ENCODE measurements at places on chromosomes 1 and 21.

DNA sequence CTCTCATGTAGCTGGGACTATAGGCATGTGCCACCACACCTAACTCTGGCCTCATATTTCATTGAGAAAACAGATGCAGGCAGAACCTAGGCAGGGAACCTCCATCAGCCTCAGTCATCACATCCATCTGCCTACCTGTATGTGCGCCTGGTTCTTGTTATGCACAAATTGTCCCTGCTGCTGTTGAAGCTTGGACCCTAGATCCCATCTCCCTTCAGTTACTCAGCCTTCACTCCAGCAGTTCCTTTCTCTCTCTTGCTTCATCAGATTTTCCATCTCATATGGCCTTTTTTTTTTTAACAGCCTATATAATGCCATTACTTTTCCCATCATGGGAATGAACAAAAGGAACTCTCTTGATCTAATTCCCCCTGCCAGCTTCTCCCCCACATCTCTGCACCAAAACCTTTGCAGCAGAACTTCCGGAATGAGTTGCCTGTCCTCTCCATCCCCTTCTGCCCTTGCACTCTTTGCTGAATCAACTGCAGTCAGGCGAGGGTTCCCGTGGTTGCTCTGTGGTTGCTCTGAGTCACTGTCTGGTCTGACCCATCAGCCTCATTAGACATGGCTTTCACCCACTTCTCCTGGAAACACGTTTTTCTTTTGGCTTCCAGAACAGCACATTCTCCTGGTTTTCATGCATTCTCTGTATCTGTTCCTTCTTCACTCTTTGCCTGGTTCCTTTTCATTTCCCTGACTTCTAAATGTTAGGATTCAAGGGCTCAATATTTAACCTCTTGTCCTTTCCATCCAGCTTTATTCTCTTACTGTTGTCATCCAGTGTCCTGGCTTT, 41.5 kb downstream of the UBE4B start:
- DNase-seq = peak; percentile 89

GRCh38 chr1:91572044-91572443, 71.4 kb downstream of the CDC7 start:
- DNase-seq = peak; percentile 71

- peak; percentile 6 for DNase-seq
These were observed 296.6 kb downstream of the OMA1 start for GRCh38 chr1:58249737-58250586.

DNA sequence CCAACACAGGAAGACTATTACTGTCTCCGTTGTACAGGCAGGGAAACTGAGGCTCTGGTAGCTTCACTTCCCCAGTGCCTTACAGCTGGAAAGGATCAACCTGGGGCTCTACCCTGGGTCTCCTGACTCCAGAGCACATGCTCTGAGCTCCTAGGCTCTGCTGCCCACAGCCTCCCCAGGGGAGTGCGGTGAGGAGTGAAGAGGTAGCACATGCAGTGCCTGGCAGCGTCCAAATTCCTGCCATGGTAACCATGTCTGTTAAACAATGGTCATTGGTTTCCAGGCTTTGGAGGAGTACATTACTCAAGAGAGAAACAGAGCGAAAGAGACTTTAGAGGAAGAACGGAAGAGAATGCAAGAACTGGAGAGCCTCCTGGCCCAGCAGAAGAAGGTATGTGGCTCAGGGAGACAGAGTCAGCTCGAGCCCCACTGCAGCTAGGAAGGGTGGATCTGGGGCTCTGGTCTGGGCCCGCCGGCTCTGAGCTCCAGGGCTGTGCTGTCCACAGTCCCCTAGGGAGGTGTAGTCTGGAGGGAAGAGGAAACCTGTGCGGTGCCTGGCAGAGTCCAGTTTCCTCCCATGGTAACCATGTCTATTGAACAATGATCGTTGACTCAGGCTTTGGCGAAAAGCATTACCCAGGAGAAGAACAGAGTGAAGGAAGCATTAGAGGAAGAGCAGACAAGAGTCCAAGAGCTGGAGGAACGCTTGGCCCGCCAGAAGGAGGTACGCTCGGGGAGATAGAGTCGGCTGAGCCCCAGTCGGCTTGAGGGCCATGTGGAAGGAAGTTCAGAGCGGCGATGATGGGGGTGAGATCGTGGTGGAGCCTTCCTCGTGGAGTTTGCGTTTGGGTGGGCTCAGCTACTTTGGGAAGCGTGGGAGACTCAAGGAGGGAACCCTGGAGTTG, 64.6 kb upstream of the EFHD2 start:
- no peak for DNase-seq

DNA sequence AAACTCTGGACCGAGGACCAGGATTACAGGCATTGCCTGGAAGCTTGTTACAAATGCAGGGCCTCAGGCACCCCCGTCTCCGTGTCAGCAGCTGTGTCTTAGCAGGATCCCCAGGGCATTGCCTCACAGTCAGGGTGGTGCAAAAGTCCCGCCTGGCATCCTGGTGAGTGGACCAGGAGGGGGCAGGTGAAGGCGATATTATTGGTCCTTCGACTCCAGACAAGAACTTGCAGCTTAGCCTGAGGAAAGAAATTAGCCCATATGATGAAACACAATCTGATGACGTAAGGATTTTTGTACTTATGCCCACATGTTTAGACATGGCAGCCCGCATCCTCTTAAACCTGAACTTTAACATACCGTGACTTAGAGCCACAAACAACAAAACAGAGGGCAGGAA, 40.8 kb downstream of the RSPH1 start:
- peak; percentile 14 for DNase-seq

DNA sequence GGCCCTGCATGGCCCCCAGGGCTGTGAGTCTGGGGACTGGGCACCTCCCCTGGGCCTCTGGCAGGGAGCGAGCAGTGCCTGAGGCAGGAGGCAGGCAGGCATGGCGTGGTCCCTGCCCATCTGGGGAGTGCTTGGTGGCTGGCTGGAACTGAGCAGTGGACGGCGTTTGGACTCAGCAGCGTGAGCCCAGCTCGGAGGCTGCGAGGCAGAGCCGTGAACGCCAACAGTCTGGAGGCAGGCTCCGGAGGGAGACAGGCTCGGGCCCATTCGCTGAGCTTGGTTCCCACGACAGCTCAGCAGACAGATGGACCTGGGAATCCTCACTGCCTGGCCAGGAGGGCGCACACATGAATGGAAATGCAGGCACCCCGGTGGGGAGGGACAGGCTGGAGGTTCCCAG, 160.7 kb upstream of the POU3F1 start:
- no peak for DNase-seq

GRCh38 chr1:98849969-98850636, 154.6 kb downstream of the PLPPR5 start:
- DNase-seq = no peak

DNA sequence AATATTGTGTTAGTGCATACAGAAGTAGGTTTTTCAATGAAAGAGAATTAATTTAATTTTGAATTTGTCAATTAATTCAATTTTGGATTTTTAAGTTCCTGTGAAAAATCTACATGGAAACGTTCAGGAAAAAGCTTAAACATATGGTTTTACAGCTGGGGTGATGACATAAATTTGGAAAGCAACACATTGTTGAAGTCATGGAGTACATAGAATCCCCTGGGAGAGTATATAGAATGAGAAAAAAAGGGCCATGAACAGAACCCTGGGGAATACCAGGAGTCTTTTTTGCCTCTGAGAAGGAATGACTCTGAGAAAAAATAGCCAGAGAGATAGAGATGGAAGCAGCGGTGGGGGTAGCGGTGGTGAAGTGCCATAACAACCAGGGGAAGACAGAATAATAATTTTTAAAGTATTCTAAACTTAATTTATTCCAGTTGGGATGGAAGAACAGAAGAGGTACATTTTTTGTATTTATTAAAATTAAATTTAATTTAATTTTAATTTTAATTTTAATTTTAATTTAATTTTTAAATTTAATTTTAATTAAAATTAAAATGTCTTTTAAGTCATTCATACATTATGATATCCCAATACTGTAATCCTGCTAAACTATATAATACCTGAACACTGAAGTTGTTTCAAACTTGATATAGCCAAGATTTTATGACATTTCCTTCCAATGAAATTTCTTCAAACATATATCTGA, 48.9 kb downstream of the NME7 start:
- DNase-seq = no peak

- no peak for DNase-seq
These were observed 54.6 kb downstream of the CATSPERE start for GRCh38 chr1:244515680-244516079.

DNA sequence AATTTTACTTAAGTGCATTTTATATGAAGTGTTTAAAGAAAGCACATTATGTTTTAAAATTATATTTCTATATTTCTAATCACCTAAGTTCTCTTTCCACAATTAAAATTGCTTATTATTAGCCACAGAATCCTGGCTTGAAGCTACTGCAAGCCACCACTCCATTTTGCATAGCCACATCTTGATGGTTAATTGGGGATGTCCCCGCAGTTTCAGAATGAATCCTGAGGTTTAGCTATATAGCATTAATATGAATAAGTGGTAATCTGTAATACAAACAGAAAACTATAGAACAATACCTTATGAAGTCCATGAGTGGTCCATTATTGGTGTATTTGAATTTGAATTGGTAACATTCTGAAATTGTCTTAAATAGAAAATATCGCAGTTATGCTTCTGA, 11.6 kb upstream of the GOLPH3L start:
- DNase-seq = no peak

DNA sequence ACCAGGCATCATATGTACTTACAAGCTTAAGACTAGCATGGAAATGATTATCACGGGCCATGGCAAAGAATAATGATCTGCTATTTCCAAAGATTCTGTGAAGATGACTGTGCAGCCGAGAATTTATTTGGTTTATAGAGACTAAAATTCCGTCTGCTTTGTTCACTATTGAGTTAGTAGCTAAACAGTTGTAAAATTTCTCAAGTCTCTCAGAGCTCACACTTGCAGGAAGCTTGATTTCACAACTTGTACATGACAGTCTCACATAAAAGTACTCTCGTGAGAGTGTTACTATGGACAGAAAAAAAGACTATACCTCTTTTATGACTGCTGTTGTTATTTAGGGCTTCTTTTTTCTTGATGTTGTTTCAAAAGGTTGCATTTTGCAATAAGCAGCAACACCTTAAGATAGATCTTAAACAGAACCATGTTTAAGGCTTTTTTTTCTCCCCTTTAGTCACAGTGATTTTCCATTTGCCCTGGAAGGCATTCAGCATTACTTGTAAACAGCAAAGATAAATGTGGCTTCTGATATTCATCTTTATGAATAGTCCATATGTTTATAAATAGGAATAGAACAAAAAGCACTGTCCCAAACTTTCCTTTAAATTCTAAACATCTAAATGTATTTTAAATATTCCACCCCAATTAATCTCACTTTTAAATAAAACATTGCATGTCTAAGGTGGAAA, 24.8 kb downstream of the ST6GALNAC5 start:
- DNase-seq = no peak

GRCh38 chr1:201905234-201905890, 16.7 kb downstream of the SHISA4 start:
- DNase-seq = no peak

GRCh38 chr1:1290238-1290731, 10.0 kb downstream of the SCNN1D start:
- peak; percentile 73 for DNase-seq

- no peak for DNase-seq
These were observed 51.1 kb downstream of the RIPK4 start for GRCh38 chr21:41715649-41716281.

GRCh38 chr1:163414778-163415177, 93.0 kb downstream of the NUF2 start:
- DNase-seq = no peak

GRCh38 chr1:218426343-218426657, 81.2 kb downstream of the TGFB2 start:
- DNase-seq = no peak

- no peak for DNase-seq
These were observed 43.6 kb upstream of the TNFRSF1B start for GRCh38 chr1:12123172-12123571.

DNA sequence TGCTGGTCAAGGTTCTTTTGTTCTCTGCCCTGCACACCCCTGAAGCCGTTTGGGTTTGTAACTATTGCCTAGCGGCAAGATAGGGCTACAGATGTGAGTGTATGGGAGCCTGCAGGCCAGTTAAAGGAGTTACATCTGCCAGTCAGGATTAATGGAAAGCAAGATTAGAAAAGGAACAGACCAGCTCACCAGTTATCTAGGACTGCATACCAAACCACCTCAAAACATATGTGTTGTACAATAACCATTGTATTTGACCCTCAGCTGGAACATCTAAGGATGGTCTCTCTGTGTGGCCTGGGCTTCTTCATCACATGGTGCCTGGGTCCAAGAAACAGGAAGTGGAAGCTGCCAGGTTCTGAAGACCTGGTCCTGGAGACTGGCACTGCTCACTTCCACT, 52.5 kb upstream of the FBXO28 start:
- DNase-seq = no peak

DNA sequence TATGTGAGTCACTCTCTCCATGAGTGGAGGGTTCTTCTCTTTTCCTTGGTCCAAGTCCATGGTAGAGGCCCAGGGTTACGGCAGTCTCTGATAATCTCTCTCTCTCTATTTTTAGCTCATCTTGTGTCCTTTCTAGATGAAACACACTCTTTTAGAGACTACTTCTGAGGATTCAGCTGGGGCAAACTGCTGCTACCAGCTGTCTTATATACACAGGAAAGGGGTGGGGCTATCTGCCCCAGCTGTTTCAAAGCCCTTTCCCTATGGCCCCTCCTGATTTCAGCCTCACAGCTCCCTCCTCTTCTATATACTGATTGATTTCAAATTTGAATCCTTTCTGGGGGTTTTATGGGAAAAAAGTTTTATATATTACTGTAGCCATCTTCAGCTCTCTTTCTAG, 324.8 kb downstream of the RWDD3 start:
- no peak for DNase-seq

DNA sequence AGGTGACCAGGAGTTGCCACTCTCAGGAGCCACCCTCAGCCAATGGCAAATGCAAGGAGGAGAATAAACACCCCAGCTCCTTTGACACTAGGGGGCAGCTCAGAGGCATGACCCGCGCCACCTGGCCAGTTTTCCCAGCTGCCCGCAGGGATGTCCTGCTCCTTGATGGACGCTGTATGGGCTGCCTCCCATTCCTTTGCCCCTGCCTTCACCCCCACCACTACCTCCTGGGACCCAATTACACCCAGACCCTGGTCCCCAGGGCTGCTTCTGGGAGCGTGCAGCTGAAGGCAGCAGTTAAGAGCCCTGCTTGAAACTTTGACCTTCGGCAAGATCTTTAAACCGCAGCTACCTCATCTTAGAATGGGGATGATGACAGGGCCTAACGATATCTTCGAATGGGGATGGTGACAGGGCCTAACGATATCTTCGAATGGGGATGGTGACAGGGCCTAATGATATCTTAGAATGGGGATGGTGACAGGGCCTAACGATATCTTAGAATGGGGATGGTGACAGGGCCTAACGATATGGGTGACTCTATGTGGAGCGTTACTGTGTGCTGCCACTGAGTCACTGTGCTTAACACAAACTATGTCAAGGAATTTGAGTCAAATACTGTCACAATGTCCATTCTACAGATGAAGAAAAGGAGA, 163.0 kb upstream of the KAZN start:
- no peak for DNase-seq

- DNase-seq = no peak
These were observed 64.4 kb downstream of the UMODL1 start for GRCh38 chr21:42135386-42136052.

DNA sequence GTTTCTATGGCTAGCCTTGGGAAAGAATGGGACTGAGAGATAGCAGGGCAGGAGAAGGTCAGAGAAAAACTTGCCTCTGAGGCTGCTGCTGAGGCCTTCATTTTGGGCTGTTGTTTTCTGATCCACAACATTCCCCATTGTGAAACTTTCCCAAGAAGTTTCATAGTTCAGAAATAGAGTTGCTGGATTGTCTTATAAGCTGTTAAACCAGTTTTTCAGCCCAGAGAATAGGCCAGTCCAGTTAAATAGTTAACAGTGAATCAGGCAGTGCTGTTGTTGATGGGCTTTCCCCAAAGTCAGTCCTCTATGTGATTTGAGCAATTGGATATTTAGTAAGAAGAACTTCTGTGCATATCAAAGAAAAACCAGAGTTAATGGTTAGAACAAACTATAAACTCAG, 77.0 kb downstream of the C21orf91 start:
- DNase-seq = no peak
